ENCODE measurements at places on chromosomes 3 and 15.

- no peak for DNase-seq
These were observed 476.9 kb downstream of the ZNF385D start for GRCh38 chr3:21274079-21274571.

GRCh38 chr15:42511007-42511391, 15.6 kb downstream of the SNAP23 start:
- no peak for DNase-seq

DNA sequence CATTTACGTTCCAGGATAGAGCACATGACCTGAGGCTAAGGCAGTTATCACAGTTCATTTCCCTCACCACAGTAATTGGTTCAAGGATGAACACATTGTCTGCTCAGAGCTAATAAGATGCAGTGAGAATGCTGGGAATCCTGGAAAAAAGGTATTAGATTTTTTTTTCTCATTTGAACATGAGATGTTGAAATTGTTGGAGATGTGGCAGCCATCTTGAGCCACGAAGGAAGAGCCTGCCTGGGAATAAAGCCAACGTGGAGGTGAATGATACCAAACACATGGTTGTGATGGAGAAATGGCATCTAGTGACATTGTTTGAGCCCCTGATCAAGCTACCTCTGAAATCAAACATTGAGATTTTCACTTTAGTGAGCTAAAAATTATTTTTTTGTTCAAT, 16.0 kb upstream of the STT3B start:
- DNase-seq = no peak

GRCh38 chr15:41562244-41562643, 3.2 kb downstream of the TYRO3 start:
- DNase-seq = no peak

DNA sequence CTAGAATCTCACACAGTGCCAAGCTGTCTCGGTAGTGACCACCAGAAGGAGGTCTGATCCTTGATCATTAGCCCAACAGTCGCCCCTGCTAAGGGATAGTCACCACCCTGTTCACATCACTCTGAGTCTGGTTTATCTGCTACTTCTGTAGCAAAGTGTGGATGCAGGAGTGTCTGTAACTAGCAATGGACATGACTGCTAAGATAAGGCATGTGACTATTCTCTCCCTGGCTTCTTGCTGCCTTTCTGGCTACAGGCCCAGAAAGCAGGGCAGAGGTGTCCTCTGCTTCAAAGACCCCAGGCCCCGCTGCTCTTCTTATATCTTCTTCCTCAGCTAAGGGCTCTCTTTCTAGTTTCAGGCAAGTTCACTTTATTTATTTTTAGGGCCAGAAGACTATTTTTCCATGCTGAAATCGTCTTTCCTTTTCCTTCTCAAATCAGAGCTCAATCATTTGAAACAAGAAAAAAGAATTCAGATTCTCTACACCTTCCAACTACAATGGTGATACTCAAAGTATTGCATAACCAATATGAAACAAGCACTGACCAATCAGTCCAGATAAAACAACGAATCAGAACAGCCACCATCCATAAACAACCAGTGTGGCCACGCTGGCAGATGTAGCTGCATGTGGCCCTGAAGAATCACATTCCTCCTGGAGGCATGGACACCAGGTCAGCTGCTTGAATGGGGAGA, 8.0 kb upstream of the KNG1 start:
- DNase-seq = no peak
